ENCODE measurements at places on chromosomes 16 and 17.

DNA sequence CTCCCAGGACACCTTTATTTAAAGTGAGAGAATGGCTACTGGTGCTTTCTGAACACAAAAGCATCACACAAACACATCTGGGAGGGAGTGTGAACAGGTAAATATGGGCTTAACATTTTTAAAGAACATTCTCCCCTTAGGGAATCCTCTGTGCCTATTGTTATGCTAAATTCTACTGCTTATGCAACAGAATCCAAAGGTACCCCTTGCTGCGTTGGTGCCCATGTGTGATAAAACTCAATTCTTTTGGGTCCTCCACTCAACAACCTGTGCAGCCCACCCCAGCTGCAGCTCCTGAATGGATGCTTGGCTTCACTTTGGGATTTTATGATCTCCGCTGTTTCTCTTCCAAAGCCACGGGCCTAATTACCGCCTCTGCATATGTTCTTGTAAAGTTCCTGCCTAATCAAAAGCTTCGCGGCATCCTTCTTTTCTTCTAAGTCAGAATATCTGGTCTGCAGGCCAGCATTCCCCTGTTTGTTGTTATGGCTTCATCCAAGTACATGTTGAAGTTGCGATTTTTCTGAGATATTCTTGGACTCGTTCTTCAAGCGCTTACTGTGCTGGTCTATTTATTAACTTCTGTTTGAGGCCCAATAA is 23.9 kb downstream of the RHBDL3 start:
- no peak for DNase-seq

DNA sequence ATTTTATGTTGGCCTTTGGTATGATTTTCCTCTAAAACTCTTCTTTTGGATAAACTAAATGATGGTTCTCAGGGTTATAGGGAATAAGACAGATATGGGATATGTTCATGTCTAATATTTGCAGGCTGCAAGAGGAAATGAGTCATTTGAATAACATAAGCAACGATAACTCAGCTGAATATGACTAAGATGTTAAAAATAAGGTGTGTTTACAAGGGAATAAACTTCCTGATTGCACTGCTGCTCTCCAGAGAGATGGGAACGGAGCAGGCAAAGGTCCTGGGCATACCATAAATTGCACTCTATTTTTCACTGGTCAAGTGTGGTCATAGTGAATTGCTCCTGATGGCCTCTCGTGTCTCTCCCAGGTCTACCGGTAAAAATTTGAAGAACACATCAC is 666.2 kb downstream of the TOX3 start:
- DNase-seq, result no peak

DNA sequence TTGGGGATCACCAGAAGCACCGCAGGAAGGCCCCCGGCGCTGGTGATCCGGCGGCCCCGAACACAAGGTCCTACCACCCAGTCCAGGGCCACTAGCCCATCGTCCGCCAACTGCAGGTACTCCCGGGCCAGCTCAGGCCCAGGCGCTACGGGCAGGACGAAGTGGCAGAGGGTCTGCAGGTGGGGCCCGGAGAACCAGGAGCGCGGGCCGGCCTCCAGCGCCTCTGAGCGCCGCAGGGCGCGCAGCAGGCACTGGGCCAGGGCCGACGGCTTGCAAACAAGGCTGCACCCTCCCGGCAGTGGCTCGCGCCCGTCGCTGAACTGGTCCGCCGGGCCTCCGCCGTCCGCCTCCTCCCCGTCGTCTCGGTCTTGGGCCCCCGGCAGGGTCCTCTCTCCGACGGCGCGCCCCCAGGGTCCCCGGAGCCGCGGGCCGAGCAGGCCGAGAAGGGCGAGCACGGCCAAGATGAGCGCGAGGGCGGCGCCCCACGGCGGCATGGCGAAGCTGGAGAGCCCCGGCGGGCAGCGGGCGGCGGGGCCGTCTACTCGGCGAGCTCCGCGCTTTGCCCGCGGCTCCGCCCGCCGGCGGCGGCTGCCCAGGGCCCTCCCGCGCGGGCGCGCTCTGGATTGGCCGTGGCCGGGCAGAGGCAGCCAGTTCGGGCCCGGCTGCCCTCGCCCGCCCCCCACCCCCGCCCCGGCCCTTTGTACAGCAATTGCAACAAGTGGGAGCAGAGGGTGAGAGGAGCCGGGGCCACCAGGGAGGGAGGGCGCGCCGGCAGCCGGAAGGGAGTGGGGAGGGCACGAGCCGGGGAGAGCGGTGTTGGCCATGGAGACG is at the start of gene ABHD15:
ABHD15 (minus strand) TSS at position 565 of the 831 bp plus-strand sequence; CDS start at position 494, 71 bp downstream.
- DNase-seq, result peak; percentile 52

DNA sequence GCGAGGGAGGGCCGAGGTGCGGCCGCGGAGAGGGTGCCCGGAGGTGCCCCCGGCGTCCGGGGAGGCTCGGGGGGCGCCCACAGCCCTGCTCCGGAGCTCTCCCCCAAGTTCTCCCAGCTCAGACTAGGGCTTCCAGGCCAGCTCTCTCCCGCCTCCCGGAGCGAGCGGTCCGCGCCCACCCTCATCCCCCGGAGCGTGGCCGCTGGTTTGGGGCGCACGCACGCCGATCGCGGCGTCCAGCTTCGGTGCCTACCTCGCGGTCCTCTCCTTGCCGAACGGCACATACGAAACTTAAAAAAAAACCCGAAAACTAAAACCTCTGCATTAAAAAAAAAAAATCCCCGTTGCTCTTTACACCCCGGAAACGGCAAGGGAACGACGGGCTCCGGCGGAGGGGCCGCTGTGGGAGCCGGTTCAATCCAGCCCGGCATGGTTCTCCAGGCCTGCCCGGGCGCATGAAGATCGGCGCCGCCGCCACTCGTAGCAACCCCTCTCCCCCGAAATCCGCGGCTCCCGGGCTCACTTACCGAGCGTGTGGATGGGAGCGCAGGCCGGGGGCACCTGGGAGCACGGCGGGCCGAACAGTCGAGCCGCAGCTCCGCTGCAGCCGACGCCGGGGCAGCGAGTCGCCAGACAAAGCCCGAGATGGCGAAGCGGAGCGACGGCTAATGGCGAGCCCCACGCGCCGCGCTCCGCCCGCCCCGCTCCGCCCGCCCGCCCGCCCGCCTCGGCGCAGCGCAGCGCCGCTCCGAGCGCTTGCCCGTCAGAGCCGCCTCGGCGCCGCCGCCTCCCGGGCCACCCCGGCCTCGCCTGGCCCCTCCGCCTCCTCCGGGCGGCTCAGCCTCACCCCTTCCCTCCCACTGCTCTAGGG is 973 bp upstream of the UBTF start:
- DNase-seq, result peak; percentile 45

- peak; percentile 71 for DNase-seq
These were observed 1.1 kb downstream of the CHRNE start for GRCh38 chr17:4901648-4902344.

- no peak for DNase-seq
These were observed 17.7 kb downstream of the KRT9 start for GRCh38 chr17:41553987-41554680.

DNA sequence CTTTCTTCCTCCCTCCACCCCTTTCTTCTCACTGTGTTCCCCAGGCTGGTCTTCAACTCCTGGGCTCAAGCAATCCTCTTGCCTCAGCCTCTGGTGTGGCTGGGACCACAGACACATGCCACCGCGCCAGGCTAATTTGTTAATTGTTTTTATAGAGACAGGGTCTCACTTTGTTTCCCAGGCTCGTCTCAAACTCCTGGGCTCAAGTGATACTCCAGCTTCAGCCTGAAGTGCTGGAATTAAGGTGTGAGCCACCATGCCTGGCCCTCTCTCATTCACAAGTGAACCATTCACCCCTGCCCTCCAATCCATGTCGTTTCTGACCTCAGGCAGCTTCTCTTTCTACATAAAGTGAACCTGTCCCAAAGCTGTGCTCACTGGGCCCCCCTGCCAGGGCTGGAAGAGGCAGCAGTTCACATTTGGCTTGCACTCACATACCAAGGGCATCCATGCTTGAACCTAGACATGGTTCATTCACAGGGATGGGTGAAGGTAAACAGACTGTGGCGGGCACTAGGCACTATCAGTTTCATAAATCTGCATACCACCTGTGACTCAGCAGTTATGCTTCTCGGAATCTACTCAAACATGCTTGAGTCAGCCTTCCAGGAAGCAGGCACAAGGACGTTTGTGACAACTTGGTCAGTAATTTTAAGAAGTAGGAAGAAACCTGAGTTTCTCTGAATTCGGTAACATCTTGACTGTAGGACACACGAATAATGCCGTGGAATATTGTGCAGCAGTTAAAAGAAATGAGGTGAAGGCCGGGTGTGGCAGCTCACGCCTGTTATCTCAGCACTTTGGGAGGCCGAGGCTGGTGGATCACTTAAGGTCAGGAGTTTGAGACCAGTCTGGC is 6.0 kb upstream of the RNF213 start:
- DNase-seq, result peak; percentile 67
